Left lung (tissue), 14 donors: ENCODE measurements at places on chromosomes 1 and 21. TPM values are rescaled to one million over a fixed set of nuclear protein-coding genes. Genes with fewer than 3 reads are reported as not detected.

The BRDT gene
- total RNA-seq = not detected

The LAMC1 gene
- 144 TPM for total RNA-seq

The NBL1 gene
- 90.4 TPM for total RNA-seq

The GSTM2 gene
- 25.4 TPM for total RNA-seq

The CELA3B gene
- total RNA-seq = not detected

The UFC1 gene
- total RNA-seq = 93.8 TPM
